AG08395 (cell line): ENCODE measurements at places on chromosomes 12 and 14.
A peak's percentile ranks its signal among the peaks of the same experiment; 100 is the strongest.

- no peak for DNase-seq
Observed at GRCh38 chr12:61554268-61555008, 705.8 kb upstream of the USP15 start.

GRCh38 chr14:68822132-68822651 lies 29.3 kb upstream of the ZFP36L1 start:
- no peak for DNase-seq

DNA sequence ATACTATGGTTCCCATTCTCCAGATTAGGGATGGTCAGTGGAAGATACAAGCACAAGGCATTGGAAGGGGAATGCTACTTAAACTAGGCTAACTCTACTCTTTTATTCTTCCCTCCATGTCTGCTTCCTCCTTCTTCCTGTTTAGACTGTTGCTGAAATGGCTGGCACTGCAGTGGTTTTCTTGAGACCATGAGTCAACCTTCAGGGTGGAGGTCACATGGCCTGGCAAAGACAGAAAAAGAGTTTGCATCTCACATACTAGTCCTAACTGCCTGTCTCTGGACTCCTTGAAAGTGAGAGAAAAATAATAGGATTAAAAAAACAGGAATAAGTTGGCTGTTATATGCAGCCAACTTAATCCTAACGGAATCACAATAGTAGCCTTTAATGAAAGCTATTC lies 37.0 kb downstream of the ALDH1L2 start:
- no peak for DNase-seq

- no peak for DNase-seq
Observed at GRCh38 chr12:31631809-31632208, 27.7 kb upstream of the ETFBKMT start.

GRCh38 chr12:122864894-122865253 lies 29.6 kb downstream of the HIP1R start:
- DNase-seq: no peak

DNA sequence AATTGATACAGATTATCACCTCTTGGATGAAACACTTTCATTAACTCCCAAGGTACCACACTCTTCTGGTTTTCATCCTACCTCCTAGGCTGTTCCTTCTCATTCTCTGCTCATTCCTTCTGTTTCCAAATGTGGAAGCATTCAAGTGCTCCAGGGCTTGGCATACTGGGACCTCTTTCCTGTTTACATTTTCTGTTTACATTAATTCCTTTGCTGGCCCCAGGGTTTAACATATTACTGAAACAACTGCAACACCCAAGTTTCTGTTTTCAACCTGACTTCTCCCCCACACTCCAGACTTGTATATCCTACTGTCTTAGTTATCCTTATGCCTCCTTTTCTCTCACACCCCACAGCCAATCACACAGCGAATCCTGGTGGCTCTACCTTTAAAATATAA lies 386.3 kb upstream of the GARIN6 start:
- no peak for DNase-seq

- peak; percentile 86 for DNase-seq
Observed at GRCh38 chr14:61472011-61472672, 150.8 kb downstream of the PRKCH start.

DNA sequence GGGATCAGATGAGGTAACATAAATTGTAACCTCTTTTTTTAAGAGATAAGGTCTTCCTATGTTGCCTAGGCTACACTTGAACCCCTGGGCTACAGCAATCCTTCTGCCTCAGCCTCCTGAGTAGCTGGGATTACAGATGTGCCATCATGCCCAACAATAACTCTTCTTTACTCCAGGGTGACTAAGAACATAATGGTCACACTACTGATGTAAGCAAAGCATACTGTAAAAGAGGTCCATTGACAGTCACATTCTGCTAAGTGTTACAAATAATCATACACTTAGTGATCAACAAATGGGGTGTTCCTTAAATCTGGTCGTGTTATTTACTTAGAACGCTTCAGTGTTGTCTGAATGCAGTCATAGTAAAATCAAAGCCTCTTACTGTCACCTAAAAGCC lies 68.9 kb downstream of the EPS8 start:
- no peak for DNase-seq

DNA sequence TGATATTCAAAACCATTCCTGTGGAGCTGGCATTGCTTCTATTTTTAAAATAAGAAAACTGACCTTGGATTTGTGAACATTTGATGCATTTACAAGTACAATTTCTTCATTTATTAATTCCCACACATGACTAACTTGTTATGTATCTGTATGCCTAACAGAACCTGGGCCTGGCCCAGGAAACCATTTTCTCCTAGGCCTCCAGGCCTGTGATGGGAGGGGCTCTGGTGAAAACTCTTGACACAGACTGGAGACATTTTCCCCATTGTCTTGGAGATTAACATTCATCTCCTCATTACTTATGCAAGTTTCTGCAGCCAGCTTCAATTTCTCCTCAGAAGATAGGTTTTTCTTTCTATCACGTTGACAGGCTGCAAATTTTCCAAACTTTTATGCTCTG lies 42.0 kb downstream of the GLIPR1L2 start:
- no peak for DNase-seq

GRCh38 chr14:21454843-21455544 lies 929 bp downstream of the CHD8 start:
- peak; percentile 9 for DNase-seq

- no peak for DNase-seq
Observed at GRCh38 chr14:76963372-76963771, 65.1 kb downstream of the IRF2BPL start.

DNA sequence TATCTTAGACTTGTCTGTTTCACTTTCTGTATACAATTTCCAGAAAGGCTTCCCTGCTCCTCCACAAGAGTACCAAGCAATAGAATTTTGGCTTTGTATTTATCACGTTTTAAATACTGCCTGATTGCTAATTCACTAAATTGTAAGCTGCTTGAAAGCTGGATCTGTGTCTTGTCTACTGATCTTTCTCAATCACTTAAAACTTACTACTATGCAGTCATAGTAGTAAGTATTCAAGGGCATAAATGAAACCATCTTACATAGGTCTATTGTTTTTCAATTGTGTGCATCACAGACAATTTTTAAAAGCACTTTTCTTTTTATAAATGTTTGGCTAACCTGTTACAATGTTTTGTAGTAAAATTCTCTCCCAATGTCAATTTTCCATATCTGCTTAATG lies 1.2 kb upstream of the GLIPR1L2 start:
- DNase-seq: peak; percentile 1

DNA sequence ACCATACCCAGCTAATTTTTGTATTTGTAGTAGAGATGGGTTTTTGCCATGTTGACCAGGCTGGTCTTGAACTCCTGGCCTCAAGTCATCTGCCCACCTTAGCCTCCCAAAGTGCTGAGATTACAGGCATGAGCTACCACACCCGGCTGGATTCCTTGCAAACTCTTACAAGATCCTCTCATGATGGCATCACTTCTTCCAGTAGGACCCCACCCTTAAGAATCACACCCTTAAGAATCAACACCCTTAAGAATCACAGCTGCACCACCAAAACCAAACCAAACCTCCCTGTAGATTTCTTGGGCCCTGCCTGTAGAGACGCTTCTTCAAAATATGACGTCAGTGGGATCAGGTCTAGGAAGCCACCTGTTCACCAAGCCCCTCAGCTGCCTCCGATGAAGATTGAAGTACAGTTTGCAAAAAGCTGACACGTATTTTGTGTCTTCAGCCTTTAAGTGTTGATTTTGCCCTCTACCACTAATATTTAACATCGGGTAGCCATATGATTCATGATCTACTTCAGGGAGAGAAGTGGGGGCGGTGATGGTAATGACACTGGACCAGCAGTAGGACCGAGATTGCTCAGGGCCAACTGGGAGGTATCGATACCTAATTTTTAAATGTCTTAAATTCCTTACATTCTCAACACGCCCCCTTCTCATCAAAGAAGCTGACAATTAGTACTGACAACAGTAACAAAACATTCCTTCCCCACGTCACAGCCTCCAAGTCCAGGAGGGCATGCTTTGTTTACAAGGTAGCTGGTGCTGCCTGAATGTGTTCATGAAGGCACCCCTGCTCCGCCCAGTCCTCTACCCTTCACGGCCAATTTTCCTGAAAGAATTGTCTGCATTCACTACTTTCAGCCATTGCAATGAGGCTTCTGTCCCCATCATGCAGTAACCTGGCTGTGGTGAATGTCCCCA lies 57.2 kb downstream of the ESRRB start:
- DNase-seq: no peak

DNA sequence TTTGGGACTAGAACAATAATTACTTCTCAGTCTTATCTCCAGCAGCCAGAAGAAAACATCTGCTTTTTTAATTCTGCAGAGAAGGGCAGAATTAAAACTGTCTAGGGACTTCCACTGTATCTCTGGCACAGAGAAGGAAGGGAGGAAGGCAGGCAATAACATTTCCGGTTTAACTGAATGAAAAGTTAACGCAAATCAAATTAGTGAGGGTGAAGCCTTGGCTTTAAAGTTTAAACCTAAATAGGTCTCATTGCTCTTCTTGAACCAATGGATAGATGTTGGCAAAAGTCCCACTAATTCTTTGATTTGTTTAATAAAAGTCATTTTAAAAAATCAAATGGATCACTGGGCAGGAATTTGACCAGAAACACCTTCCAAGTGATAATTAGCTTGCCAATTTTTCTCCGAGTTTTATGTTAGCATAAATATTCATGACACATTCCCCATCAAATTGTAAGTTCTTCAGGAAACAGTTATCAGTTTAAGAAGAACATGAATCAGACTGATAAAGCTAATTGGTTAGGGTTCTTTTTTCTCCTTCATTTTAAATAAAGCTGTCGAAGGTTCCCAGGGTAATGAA lies 181.9 kb downstream of the SLC15A5 start:
- no peak for DNase-seq

GRCh38 chr12:6241495-6241894 lies 41.3 kb downstream of the CD9 start:
- DNase-seq: no peak

DNA sequence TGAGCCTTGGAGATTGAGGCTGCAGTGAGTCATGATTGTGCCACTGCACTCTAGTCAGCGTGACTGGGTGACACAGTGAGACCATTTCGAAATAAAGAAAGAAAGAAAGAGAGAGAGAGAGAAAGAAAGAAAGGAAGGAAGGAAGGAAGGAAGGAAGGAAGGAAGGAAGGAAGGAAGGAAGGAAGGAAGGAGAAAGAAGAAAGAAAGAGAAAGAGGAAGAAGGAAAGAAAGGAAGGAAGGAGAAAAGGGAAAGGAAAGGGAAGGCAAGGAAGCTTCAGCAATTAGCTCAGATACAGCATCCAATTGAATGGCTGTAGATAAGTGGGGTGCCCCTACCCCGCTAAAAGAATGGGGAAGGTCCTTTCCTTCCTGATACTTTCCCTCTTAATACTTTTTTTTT lies 9.5 kb upstream of the NAA30 start:
- no peak for DNase-seq

GRCh38 chr14:43903209-43903608 lies 603.9 kb downstream of the FSCB start:
- no peak for DNase-seq

DNA sequence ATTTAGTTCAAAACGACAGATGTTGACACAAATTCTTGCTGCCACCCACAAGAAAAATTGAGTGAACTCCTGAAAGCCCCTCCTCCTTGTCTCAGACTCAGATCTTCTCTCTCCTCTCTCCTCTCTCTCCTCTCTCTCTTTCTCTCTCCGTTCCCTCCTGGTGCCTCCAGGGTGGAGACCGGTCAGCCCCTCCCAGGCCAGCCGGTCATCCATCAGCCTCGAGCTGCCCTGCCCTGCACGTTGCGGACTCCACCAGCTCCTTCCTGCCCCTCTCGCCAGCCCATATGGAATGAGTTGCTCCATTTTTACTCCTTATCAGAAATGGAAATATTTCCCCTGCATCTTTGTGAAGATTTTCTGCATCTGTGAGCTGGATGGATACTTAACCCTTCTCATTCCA lies 103.8 kb downstream of the TBX5 start:
- no peak for DNase-seq

- DNase-seq: peak; percentile 52
Observed at GRCh38 chr12:2335513-2335912, 282.7 kb downstream of the CACNA1C start.

DNA sequence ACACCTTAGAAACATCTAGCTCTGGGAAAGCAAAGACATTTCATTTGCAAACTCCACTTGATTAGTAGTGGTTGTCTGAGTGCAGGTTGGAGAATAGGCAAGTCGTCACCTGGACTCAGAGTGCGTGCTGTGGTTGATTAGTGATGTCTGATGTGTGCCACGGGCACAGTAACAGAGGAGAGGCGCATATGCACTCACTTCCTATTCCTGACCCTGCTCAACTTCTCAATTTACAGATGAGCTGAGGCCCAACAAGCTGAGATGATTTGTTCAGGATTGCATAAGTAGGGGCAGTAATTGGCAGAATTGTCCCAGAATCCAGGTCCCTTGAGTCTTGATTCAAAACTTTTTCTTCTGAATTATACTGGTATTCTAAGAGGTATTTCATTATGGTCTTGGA lies 44.9 kb downstream of the ADCK1 start:
- no peak for DNase-seq

- peak; percentile 19 for DNase-seq
Observed at GRCh38 chr12:56687223-56688128, 608 bp downstream of the PTGES3 start.

DNA sequence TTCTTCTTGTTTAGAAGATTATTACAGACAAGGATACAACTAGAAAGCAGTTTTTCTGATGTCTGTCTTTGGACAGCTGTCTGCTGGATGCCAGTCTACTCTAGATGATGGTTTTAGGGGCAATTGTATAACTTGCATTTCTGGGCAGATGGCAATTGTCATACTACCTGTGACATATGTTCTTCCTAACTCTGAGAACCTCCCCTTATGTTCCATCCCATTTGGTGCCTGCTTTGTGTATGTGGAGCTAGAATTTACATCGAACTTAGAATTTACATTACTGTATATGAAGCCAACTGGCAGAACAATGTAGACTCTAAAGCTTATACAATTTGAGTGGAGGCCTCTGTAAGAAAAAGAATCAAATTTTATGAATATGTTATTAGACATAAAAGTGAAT lies 430.2 kb upstream of the SEL1L start:
- DNase-seq: no peak

GRCh38 chr12:113727651-113728061 lies 238.5 kb downstream of the RBM19 start:
- DNase-seq: peak; percentile 84

- DNase-seq: no peak
Observed at GRCh38 chr14:61153914-61154545, 127.1 kb downstream of the TMEM30B start.

GRCh38 chr14:98900236-98900635 lies 371.8 kb downstream of the BCL11B start:
- DNase-seq: no peak

DNA sequence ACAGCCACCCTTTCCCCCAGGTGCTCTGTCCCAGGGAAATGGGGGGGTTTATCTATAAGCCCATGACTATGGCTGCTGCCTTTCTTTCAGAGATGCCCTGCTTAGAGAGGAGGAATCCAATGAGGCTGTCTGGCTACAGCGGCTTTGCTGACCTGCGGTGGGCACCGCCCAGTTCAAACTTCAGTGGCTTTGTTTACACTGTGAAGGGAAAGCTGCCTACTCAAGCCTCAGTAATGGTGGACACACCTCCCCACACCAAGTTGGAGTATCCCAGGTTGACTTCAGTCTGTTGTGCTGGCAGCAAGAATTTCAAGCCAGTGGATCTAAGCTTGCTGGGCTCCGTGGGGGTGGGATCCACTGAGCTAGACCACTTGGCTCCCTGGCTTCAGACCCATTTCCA lies 869.2 kb downstream of the SLC6A15 start:
- DNase-seq: no peak
